ENCODE measurements at places on chromosomes 3 and 15.
A peak's percentile ranks its signal among the peaks of the same experiment; 100 is the strongest.

DNA sequence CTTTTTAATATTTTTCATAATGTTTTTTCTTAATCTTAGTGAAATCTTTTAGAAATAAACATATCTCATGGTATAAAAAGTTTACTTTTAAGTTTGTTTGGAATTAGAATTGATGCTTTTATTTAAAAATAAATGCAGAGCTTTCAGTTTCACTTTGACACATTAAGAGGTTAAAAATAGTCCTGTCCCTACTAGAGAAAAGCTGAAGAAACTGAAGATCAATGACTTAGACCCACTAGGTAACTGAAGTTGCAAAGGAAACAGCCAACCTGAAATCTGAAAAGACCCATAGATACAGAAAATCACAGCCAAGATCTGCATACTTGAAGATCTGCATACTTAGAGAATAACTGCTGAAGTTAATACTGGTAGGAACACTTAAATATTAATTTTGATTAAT is 237.6 kb downstream of the RAP2B start:
- DNase-seq = no peak

- DNase-seq = no peak
These were observed 92.8 kb downstream of the FNDC3B start for GRCh38 chr3:172132159-172132586.

DNA sequence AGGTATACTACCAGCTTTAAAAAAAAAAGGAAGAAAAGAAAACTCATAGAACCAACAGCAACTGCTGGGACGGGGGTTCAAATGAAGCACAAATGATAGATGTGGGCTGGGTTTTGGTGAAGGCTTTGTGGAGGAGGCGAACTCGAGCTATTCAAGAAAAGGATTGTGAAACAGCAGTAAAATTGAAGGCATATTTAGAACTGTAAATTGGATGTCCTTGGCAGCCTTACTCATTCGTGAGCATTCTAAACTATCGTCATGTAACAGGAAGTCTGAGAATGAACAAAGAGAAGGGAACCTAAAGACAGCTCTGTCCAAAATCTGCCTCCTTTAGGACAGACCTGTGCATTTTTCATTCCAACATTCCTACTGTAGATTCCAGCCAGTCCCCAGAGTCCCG is 97.8 kb downstream of the LARS2 start:
- no peak for DNase-seq

GRCh38 chr3:48347500-48347899 is 14.0 kb upstream of the SPINK8 start:
- DNase-seq = no peak

DNA sequence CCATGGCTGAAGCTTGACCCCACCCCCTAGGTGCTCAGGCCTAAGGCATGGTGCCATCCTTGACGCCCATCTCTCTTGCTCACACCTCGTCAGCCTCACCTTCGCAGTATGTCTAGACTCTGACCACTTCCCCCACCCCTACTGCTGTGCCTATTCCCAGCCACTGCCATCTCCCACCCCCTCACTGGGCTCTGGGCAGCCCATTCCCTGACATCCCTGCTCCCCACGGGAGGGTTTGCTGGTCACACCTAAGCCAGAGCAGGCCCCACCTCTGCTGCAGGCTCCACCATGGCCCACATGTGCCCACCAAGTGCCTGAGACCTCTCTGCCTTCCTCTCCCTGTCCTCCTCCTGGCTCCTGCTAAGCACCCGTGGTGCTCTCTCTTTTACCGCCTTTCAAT is 47.7 kb upstream of the PRR23E start:
- DNase-seq = no peak

- DNase-seq = no peak
These were observed 405.5 kb downstream of the SHQ1 start for GRCh38 chr3:72442759-72443158.

DNA sequence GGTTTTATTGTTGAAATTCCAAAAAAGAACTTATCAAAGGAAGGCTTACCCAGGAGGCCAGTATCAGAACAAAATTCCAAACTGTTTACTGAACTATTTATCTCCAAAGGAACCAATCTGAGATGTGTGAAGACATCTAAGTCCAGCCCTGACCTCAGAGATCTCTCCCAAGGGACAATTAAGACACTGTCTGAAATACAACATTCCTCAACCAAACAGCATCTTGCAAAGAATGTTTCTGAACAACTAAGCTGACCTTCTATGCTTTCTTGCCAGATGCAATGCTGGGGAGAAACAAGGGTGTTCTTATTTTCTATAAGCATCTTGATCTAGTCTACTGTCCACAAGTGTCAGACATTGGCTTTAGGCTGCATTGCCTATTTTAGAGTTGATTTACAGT is 13.6 kb downstream of the PDZRN3 start:
- peak; percentile 84 for DNase-seq

DNA sequence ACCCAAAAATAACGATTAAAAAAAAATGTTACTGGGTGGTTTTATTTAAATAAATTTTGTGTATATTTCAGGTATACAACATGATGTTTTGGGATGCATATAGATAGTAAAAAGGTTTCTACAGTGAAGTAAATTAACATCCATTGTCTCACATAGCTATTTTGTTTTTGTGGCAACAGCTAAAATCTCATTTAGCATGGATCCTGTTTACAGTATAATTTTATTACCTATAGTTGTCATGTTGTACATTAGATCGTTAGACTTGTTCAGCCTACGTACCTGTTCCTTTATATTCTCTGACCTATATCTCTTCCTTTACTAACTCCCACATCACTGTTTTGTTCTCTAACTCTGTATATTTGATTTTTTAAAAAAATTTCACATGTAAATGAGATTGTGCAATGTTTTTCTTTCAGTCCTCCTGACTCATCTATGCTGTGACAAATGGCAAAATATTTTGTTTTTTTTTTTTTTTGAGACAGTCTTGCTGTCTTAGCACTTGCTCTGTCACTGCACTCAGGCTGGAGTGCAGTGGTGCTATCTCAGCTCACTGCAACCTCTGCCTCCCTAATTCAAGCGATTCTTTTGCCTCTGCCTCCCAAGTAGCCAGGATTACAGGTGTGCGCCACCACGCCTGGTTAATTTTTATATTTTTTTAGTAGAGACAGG is 45.6 kb downstream of the OIP5 start:
- DNase-seq = no peak

- DNase-seq = no peak
These were observed 2.5 kb downstream of the APPL1 start for GRCh38 chr3:57230006-57230405.

DNA sequence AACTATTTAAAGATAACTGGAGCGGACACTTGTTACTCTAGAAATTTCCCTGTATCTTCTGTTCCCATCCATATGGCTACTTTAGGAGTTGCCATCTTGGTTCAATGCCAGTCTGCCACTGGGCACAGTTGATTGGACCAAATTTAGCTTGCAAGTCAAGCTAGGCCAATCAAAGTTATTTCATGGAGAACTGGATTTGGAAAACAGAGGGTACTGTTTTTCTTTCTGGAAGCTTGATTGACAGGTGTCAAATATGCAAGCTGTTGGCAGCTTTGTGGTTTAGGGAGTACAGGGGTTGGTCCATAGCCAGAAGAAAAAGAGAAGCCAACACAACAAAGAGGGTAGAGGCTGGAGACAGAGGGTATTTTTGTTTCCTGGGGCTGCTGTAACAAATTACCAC is 33.4 kb upstream of the KLHL25 start:
- DNase-seq = no peak

DNA sequence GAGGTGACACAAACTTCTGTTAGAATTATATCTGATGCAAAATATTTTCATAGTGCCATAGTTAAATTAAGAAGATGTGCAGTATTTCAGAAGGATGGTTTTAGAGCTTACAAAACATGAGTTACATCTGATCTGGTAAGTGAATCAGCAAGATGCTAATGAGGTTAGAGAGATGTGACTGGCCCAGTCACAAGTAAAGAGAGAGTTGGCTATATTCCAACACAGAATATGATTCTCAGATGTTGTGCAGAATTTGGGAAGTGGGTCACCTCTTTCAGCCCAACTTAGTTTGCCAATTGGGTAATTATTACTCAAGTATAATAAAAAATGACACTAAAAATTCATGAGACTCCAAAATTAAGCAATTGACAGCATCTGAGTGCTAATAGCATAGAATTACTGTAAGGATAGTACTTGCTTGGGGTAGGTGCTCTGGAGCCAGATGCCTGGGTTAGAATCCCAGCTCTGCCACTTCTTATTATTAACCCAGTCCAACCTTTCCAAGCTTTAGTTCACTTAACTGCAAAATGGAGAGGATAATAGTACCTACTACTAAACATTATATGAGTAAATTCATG is 30.8 kb downstream of the P2RY1 start:
- DNase-seq = no peak

DNA sequence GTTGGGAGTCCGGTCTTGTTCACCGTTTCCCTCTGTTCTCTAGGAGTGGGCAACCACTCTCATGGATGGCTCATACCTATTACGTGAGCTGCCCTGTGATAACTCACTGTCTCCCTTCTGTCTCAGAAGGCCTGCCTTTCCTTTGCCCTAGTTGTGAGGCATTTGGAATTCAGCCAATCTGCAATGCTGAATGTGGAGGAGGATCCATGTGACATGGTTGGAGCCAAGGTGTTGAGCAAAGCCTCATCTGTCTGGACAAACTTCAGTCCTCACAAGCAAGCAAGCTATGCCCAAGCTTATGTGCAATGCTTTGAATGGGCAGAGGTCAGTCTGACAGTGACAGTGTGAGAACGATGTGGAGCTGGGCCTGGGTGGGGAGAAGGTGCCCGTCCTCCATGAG is 37.8 kb upstream of the ATP10A start:
- no peak for DNase-seq

- DNase-seq = no peak
These were observed 97.5 kb downstream of the BDH1 start for GRCh38 chr3:197458179-197458707.

- DNase-seq = no peak
These were observed 86.0 kb upstream of the MFGE8 start for GRCh38 chr15:88998980-88999713.

- DNase-seq = no peak
These were observed 42.0 kb upstream of the ATP10A start for GRCh38 chr15:25905140-25905539.

DNA sequence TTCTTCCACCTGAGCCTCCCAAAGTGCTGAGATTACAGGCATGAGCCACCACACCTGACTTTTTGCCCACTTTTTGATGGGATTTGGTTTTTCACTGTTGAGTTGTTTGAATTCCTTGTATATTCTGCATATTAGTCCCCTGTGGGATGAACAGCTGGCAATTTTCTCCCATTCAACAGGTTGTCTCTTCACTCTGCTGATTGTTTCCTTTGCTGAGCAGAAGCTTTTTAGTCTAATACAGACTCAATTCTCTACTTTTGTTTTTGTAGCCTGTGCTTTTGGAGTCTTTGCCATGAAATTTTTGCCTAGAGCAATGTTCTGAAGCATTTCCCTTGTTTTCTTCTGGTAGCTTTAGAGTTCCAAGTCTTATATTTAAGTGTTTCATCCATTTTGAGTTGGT is 62.7 kb upstream of the MFGE8 start:
- no peak for DNase-seq

DNA sequence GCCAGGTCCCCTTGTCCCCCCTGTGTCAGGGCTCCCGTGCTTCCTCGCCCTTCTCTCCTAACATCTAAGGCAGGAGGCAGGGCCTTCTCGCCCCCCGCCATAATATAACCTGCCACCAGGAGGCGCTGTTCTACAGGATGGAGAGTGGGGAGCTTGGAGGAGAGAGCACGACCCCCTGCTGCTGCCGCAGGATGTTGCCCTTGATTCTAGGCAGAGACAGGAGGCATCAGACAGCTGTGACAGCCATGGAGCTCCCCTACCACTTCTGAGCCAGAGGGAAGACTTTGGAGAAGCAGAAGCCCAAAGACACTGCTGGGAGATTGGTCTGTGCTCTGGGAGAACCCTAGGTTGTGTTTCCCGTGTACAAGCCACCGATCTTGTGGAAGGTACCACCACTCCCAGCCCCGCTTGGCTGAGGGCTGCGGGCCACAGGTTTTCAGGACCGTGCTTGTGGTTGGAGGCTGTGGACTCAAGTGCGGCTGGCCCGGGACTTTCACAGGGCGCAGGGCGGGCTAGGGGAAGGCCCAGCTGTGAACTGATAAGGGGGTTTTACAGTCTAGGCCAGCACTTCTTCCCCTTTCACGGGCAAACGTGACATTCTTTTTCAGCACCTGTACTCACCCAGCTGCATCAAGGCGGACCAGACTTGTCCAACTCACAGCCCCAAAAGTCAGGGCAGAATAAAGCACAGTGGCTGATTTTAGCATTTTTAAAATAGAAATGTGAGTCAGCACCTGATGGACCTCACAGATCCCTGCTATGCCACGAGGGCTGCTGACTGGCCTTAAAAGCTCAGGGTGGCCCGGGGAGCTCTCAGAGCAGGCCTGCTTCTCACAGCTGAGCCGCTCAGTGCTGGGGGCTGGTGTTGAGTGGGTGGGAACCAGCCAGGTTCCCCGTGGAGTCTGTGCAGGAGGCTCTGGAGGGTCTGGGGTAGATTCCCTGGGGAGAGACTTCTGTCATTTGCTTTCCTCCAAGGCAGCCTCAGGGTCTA is 2.6 kb upstream of the TIGIT start:
- no peak for DNase-seq

DNA sequence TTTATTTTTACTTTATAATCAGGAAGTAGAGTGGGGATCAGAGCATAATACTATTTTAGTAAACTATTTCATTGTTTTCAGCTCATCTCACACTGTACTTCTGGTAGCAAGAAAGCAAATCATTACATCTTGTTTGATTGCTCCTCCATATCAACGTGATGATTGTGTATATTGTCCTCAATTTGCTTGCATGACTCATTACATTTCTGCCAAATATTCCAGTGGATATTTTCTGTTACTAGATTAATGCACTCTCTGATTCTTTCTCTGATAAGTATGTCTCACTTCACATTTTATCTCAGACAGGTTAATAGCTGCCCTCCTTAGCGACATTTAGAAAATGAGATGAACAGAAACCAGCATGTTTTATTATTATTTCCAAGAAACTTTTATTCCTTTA is 1145.3 kb downstream of the OTOL1 start:
- no peak for DNase-seq

GRCh38 chr3:44988073-44988472 is 12.0 kb downstream of the EXOSC7 start:
- no peak for DNase-seq

- no peak for DNase-seq
These were observed 93.1 kb downstream of the TBC1D2B start for GRCh38 chr15:77984446-77984861.

GRCh38 chr15:60729850-60730458 is 251.0 kb upstream of the ICE2 start:
- no peak for DNase-seq

Measured in umbilical cord (tissue), 2 donors.